ENCODE measurements at places on chromosomes 13 and 19.

GRCh38 chr13:30696278-30697176, 38.8 kb upstream of the ALOX5AP start:
- no peak for DNase-seq

- DNase-seq, result no peak
Observed at GRCh38 chr13:97946951-97947588, 6.4 kb upstream of the IPO5 start.

DNA sequence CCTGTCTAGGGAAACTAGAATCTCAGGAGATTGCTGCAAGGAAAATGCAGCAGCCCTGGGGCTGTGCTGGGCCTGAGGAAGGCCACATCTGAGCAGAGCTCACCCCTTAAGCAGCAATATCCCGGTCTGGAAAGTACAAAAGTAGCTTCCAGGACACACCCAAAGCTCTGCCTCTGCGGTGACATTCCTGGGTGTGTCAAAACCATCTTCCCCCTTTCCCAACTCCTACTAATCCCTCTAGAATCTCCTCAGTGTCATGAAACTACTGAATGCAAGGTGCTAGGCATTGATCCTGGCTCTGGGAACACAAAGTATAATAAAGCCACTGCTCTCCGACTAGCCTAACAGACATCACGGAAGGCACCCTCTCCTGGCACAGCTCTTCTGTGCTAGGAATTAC, 5.0 kb downstream of the PBX4 start:
- DNase-seq, result no peak

- no peak for DNase-seq
Observed at GRCh38 chr13:80923907-80924306, 583.0 kb upstream of the SPRY2 start.

DNA sequence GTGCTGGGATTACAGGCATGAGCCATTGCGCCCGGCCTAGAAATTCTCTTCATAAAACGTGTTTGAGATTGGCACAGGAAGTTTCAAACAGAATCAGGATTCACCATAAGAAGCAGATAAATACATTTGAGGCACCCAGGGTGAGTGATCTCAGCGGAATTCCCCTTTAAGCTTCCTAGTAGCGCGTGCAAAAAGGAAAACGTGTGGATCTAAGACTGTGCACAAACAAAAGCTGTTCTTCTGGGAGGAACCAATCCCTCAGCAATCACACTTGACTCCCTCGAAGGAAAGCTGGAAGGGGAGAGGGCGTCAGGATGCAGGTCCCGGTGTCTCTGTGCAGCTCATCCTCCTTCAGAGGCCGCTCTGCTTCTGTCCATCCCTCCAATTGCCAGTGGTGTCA, 15.5 kb downstream of the MCF2L start:
- no peak for DNase-seq

GRCh38 chr13:25869941-25870340, 181.9 kb downstream of the SHISA2 start:
- DNase-seq, result no peak

- DNase-seq, result no peak
Observed at GRCh38 chr13:33466262-33466661, 180.7 kb upstream of the STARD13 start.

- no peak for DNase-seq
Observed at GRCh38 chr13:44188257-44188656, 185.4 kb upstream of the SERP2 start.

GRCh38 chr13:76668141-76668540, 218.1 kb downstream of the KCTD12 start:
- no peak for DNase-seq

DNA sequence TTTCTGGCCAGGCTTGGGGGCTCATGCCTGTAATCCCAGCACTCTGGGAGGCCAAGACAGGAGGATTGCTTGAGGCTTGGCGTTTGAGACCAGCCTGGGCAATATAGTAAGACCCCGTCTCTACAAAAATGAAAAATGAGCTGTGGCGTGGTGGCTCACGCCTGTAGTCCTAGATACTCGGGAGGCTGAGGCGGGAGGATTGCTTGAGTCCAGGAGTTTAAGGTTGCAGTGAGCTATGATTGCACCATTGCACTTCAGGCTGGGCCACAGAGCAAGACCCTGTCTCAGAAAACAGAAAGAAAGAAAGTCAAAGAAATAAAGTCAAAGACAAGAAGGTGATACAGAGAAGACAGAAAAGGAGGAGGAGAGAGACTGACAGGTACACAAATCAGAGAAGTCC, 2.5 kb upstream of the CACNG6 start:
- DNase-seq, result no peak

GRCh38 chr13:78689011-78689410, 30.1 kb upstream of the OBI1 start:
- DNase-seq, result no peak

- DNase-seq, result no peak
Observed at GRCh38 chr19:43229315-43229714, 23.9 kb upstream of the PSG4 start.

DNA sequence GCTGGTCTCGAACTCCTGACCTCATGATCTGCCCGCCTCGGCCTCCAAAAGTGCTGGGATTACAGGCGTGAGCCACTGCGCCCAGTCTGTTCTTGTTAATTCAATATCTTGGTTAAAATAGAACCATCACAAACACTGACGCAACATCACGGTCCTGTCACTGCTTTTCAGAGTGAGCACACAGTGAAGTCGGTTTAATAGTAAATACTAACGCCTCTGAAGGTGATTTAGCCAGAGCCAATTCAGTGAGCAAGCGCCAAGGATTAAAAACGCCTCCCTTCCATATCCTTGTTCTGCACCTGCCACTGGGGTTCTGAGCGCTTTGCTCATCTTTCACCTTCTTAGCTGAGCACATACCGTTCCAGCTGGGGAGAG, 30.3 kb downstream of the LAMP1 start:
- DNase-seq, result no peak

DNA sequence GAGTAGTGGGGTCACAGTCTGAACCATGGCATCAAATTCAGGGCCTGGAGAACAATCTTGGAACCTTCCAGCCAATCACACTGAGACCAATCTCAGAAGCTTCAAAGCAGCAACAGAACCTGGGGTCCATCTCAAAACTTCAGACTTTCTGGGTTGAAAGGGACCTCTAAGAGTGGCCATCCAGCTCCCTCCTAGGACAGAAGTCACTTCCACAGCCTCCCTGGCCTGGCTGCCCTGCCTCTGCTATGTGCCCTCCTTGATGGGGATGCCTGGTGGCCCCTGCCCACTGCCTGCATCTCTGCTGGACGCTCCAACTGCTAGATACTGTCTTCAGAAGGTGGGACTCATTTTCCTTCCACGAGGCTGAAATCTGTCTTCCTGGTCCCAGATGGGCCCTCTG, 1.8 kb downstream of the TLE2 start:
- no peak for DNase-seq

- DNase-seq, result no peak
Observed at GRCh38 chr13:30138511-30138910, 168.8 kb downstream of the KATNAL1 start.
